ENCODE measurements at places on chromosomes 2 and 18. TPM values are rescaled to one million over a fixed set of nuclear protein-coding genes. Genes with fewer than 3 reads are reported as not detected.

Gene C1GALT1C1L
- total RNA-seq = not detected

Gene QPCT
- total RNA-seq = 8.4 TPM

Gene REG3A
- total RNA-seq = not detected

Gene FIGN
- total RNA-seq = 0.36 TPM

Gene MTHFD2
- 208 TPM for total RNA-seq

Gene YES1
- total RNA-seq = 54.3 TPM

Gene COL4A3
- total RNA-seq = 3.1 TPM

Gene FLACC1
- total RNA-seq = 1.4 TPM

Gene SERPINB5
- total RNA-seq = not detected

Gene UGT1A3
- not detected for total RNA-seq

Gene MOGAT1
- not detected for total RNA-seq

Gene CRYGD
- not detected for total RNA-seq

Gene EPC2
- 11.5 TPM for total RNA-seq

Gene LYG1
- total RNA-seq = not detected

Gene CAVIN2
- total RNA-seq = 84.5 TPM

Gene PLCD4
- 1.3 TPM for total RNA-seq

Gene RIT2
- not detected for total RNA-seq

Gene IGFBP5
- total RNA-seq = 15.9 TPM

Gene MIB1
- total RNA-seq = 28.5 TPM

Gene PARD6G
- 1.1 TPM for total RNA-seq

Gene HAAO
- not detected for total RNA-seq

Gene DNER
- total RNA-seq = 14.1 TPM

Gene RUFY4
- not detected for total RNA-seq

Gene GPAT2
- 8.5 TPM for total RNA-seq

Gene BBS5
- total RNA-seq = 5.0 TPM

Gene RIOK3
- 38.1 TPM for total RNA-seq

Gene NT5C1B
- total RNA-seq = not detected

Gene PRKAG3
- total RNA-seq = not detected

Gene UGT1A7
- not detected for total RNA-seq

Gene STEAP3
- 5.0 TPM for total RNA-seq

Gene CIAO1
- 54.2 TPM for total RNA-seq

Gene DYSF
- 6.3 TPM for total RNA-seq

Gene FZD7
- total RNA-seq = 3.2 TPM

Gene KLF7
- total RNA-seq = 24.5 TPM

Gene MREG
- total RNA-seq = 1.1 TPM

Gene GNLY
- total RNA-seq = not detected

Gene CTLA4
- total RNA-seq = not detected

Gene KCTD1
- 15.1 TPM for total RNA-seq

Gene PLCL1
- total RNA-seq = 21.2 TPM

Gene MTIF2
- 26.1 TPM for total RNA-seq

Gene NT5DC4
- not detected for total RNA-seq

Gene RHOB
- total RNA-seq = 188 TPM

Gene SLC9A4
- not detected for total RNA-seq

Gene ERICH2
- not detected for total RNA-seq

Gene USP40
- 17.5 TPM for total RNA-seq

Gene ZBTB7C
- total RNA-seq = not detected

Gene CYTIP
- not detected for total RNA-seq

Gene VSNL1
- not detected for total RNA-seq

Gene UCN
- 4.5 TPM for total RNA-seq

Gene SMAD2
- 85.7 TPM for total RNA-seq

Gene SNED1
- 84.5 TPM for total RNA-seq

All from cardiac atrium fibroblast (primary cell).